K562 (cell line): ENCODE measurements at places on chromosomes 4 and X.

DNA sequence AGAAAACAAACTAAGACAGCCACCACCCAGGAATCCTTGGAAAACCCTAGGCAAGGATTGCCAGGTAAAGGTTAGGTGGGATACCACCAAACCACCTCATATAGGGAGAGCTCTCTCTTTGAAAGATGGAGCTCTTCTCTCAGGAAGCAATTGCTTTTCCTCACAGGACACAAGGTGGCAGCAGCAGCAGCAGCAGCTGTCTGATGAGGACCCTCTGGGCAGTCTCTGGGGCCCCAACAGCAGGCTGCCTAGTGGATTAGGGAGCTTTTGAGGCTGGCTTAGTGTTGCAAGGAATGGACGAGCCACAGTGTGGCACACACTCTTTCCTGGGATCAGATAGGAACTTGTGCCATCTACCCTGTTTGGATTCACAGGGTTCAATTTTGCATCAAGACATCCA is 41.4 kb upstream of the CHRDL1 start:
- no peak for DNase-seq

GRCh38 chr4:1116838-1117237 is 3.5 kb upstream of the RNF212 start:
- no peak for DNase-seq

DNA sequence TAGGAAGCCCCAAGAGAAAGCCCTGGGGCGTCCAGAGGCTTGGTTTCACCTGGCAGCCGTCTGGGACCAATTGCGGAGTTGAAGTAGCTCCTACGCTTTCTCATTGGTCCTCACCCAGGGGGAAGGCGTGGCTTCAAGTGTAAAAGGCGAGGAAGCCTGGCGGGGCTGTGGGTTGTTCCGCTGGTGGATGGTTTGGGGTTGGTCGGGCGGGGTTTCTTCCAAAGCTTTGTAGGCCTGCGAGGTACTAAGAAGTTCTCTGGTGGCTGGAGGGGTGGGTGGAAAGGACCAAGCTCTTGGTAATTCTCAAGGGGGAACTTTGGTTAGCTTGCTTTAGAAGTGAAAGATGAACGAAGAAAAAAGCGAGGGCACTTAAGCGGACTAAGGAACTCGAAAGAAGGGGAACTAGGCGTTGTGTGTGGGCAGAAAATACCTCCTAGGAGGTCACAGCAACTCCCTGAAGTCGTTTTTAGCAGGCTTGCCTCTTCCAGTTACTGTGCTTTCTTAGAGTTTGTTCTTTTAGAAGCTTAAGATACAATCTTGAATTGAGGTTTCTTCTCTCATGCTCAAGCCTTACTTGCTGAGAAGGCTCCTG is 36.6 kb downstream of the CCNG2 start:
- DNase-seq: peak; percentile 54

- DNase-seq: no peak
Measured at GRCh38 chr4:38568768-38569167, 95.2 kb upstream of the KLF3 start.

DNA sequence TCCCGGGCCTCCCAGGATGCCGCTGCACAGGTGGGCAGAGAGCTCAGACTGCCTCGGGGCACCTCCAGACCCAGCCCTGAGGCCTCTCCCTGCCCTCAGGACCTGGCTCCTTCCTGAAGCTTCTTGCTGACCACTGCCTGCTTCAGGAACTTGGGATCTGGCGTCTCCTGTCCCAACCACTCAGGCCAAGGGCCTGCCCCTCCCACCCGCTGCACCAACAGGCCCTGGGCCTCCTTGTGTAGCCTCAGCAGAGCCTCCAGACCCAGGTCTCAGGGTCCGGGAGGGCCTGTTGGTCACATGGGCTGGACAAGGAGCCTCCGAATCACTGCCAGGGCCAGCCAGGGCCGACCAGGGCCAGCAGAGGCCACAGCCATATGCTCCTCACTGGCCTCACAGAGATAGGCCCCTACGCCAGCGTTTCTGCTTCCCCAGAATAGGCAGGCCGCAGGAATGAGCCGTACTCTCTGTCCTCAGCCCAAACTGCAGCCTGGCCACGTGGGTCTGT is 2.8 kb downstream of the MXD4 start:
- DNase-seq: no peak

GRCh38 chr4:100736641-100737451 is 219.0 kb upstream of the EMCN start:
- DNase-seq: no peak

DNA sequence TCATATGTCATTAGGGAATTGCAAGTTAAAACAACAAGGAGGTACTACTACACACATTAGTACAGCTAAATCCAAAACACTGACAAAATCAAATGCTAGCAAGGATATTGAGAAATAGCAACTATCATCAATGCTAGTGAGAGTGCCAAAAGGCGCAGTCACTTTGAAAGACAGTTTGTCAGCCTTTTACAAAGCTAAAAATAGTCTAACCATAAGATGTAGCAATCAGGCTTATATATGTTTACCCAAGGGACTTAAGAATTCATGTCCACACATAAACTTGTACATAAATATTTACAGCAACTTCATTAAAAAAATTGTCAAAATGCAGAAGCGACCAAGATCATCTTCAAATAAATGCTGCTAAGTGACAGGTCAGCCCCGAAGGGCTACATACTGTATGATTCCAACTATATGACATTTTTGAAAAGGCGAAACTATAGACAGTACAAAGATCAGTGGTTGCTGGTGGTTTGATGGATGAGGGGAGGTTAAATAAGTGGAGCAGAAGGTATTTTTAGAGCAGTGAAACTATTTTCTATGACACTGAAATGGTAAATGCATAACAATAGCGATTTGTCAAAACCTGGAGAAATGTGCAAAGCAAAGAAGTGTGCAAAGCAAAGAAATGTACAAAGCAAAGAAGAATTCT is 704.8 kb downstream of the ARAP2 start:
- DNase-seq: no peak

DNA sequence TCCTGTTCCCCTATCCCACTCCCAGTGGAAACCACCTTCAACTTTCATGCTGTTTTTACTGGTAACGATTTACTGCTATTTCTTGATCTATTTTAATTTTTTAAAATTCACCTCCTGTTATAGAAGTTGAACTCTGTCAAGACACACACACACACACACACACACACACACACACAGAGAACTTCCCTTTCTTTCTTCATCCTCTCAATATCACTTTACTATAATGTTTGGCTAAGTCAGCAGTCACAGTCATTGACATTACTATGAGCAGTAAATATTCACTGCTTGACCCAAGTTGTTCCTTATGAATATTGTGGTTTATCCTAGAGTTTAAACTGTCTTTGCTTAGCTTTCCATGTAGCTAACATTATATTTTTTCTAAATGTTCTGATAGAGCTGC is 24.0 kb upstream of the SGMS2 start:
- DNase-seq: no peak

GRCh38 chrX:24694825-24695224 is 1.1 kb downstream of the POLA1 start:
- no peak for DNase-seq

DNA sequence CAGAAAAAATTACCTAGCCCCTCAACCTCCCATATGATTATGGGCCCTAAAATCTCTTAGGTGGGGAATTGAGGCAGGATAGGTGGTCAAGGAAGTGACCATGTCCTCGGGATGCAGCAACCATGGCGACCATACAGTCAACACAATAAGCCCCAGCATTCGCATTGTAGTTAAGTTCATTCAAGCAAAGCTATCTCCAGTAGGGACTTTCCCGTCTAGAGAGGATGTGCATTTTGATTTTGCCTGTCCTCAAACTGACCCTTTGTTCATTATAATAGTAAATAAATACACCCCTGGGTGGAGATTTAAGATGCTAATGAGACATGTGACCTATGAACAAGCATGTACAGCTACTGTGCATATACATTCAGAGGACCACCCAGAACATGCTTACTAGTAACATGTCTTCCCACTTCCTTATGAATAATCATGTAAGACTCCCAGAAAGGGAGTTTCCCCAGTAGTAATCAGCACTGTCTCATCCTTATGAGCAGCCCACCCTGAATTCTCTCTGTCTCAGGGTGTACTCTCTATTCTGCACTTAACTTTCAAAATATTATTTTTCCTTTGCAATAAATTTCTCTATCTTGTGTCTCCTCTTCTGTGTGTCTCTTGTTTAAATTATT is 74.3 kb downstream of the NUDT11 start:
- DNase-seq: no peak

- no peak for DNase-seq
Measured at GRCh38 chr4:1105067-1105466, 8.3 kb downstream of the RNF212 start.

GRCh38 chrX:18210470-18210869 is 10.2 kb downstream of the BEND2 start:
- no peak for DNase-seq

- DNase-seq: no peak
Measured at GRCh38 chrX:135000516-135000915, 9.7 kb downstream of the SMIM10 start.

DNA sequence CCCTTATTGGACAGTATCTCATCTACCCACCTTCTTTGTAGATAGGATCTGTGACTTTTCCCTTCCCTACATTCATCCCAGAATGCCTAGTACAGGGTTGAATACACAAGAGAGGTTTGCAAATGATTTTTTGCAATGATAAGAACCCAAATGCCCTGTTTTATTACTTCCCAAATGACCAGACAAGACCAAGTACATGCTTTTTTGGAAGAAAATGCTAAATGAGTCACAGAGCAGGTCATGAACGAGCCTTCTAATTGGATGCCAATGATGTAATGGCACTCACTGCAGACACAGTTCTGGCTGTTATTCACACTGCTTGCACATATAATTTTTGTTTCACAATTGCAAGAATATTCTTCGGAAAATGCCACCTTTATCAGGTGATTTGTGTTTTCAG is 17.8 kb upstream of the GABRQ start:
- no peak for DNase-seq

GRCh38 chrX:4675686-4676300 is 962.3 kb upstream of the PRKX start:
- no peak for DNase-seq

DNA sequence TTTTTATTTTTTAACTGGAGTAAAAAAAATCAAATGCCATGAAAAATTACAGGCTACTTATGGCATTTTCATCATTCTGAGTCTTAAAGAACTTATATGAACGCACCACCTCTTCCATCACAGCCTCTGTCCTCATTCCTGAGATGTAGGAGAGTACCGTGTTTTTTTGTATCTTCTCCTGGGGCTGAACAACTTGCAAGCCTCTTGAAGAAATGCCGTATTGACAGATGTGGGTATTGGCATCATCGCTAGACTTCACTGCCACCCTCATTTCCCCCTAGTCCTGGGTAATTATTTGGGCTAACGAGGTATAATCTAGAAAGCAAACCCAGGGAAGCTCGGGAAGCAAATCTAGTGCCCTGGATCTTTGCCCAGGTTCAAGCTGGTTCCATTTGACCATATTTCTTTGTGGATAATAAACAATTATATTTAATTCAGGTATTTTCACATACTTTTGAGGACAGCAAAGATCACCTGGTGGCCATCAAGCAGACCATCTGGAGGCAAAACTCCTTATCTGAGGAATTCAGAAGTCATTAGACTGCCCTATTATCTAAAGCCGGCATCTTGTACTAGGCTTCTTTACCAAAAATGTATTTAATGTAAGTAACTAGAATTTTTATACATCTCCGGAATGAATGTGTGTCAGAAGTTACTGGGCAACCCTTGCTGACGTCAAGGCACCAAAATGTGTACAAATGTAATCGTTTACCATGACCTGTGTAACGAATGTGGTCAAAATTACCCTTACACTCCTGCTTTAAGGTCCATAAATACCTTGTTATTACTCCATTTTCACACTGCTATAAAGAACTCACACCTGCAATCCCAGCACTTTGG is 55.9 kb upstream of the WDR19 start:
- DNase-seq: no peak

- no peak for DNase-seq
Measured at GRCh38 chr4:82706349-82707000, 92.1 kb downstream of the SCD5 start.

DNA sequence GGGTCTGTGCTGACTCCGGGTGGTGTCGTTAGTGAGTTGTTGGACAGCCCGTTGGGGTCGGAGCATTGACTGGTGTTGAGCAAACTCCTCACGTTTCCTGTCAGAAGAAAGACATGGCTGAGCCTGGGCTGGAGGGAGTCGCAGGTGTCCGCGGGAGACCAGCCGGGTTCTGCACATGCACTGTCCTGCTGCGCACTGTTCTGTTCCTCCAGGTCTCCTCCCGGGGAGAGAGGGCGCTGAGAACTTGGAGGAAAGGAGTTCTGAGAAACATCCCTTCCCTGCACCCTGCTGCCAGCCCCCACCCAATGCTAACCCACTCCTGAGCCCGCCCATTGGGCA is 1.1 kb downstream of the ZNF141 start:
- DNase-seq: no peak

GRCh38 chrX:26411045-26411444 is 195.1 kb downstream of the MAGEB5 start:
- DNase-seq: no peak

DNA sequence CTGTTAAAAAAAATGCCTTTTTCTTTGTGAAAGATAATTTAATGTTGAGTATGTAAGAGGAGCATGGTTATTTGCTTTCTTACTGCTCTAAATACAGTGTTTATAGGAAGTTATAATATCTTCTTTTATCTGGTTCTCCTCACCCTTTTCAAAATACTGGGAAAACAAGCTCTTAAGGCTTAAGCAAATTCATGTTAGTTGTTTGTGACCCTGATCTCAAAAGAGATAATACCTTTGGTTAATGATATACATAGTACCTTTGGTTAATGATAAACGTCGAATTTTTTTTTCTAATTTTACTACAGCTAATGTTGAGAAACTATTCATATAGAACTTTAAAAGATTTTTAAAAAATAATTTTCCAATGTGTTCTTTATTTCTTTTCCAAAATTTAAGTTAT is 180.1 kb downstream of the RAPGEF2 start:
- no peak for DNase-seq

DNA sequence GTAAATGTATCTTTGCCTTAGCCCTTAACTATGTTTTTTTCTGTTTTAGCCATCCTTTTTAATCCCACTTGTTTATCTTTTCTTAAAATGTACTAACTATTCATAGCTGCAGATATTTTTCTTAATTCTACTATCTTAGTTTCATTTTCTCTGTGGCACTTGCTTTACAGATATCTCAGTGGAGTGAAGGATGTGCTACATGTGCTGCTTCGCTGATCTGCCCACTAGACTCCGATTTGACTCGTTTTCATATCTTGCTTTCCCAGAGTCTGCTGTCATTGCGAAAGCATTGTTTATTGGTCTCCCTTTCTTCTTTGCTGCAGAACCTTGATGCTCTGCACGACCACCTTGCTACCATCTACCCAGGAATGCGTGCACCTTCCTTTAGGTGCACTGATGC is 30.6 kb downstream of the GUCY1B1 start:
- no peak for DNase-seq

- DNase-seq: no peak
Measured at GRCh38 chr4:119810001-119810400, 181.4 kb upstream of the PDE5A start.

- DNase-seq: peak; percentile 49
Measured at GRCh38 chrX:135194684-135195083, 23.5 kb upstream of the CT55 start.

- DNase-seq: no peak
Measured at GRCh38 chr4:61549336-61549735, 349.2 kb downstream of the ADGRL3 start.

- no peak for DNase-seq
Measured at GRCh38 chrX:7316280-7316679, 168.3 kb upstream of the PUDP start.

GRCh38 chr4:184934184-184934583 is 84.1 kb upstream of the HELT start:
- no peak for DNase-seq
